ENCODE measurements at places on chromosomes 1 and 21.

GRCh38 chr1:8495928-8496401, 178.1 kb downstream of the SLC45A1 start:
- H3K27me3 ChIP-seq, result no peaks in the 10 kb centered on the region
- no peak for DNase-seq
- peaks cover 9% of the 10 kb centered on the region for H3K36me3 ChIP-seq
- no peak overlapping the region for H3K27ac ChIP-seq

- no peak overlapping the region for H3K27ac ChIP-seq
- no peaks in the 10 kb centered on the region for H3K27me3 ChIP-seq
- no peaks in the 10 kb centered on the region for H3K4me1 ChIP-seq
- H3K36me3 ChIP-seq, result no peaks in the 10 kb centered on the region
- no peak overlapping the region for H3K4me3 ChIP-seq
- no peak for DNase-seq
These were observed 131.5 kb upstream of the CTTNBP2NL start for GRCh38 chr1:112264553-112264952.

DNA sequence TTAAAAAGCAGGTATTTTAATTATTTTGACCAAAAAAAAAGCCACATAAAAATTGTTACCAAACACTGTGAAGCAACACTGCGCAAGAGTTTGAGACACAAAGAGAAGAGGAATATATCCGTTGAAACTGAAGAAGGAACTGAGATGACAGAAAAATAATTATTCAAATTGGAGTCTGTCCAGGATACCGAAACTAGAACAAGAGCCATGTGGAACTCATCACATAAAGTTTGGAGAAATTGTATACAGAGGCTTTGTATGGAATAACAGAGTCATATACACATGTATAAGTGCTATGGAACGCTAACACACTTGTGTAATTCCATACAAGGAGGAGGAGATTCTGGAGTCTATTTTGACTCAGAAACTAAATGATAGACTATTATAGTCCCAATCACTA, 675.1 kb upstream of the ADGRL2 start:
- no peak for DNase-seq
- no peak overlapping the region for H3K27ac ChIP-seq
- no peaks in the 10 kb centered on the region for H3K36me3 ChIP-seq
- H3K4me1 ChIP-seq, result no peaks in the 10 kb centered on the region

DNA sequence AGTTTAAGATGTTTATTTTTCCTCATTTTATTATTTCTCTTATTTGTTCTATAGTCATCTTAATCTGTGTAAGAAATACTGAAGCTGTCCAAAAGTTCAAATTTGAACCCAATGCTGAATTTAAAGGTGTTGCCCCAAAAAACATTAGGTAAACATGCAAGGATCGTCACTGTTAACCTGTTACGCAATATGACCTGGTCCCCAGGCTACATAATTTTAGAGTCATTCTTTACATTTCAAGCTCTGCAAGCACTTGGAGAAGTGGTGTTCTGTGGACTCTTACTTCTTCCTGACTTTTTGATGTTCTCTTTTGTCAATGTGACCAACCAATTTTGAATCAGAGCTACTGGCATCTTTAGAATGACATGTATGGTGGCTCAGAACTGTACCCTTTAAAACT, 106.0 kb downstream of the CLIC6 start:
- no peaks in the 10 kb centered on the region for H3K27me3 ChIP-seq
- no peak overlapping the region for H3K4me3 ChIP-seq
- DNase-seq, result no peak
- no peaks in the 10 kb centered on the region for H3K36me3 ChIP-seq
- H3K4me1 ChIP-seq, result no peaks in the 10 kb centered on the region
- no peak overlapping the region for H3K27ac ChIP-seq

GRCh38 chr1:29180497-29181412, 945 bp downstream of the SRSF4 start:
- no peaks in the 10 kb centered on the region for H3K27me3 ChIP-seq
- no peak for DNase-seq
- H3K36me3 ChIP-seq, result no peaks in the 10 kb centered on the region
- peaks cover 29% of the 10 kb centered on the region for H3K4me1 ChIP-seq
- H3K4me3 ChIP-seq, result peak overlapping the region; percentile 99
- peak overlapping the region; percentile 98 for H3K27ac ChIP-seq

DNA sequence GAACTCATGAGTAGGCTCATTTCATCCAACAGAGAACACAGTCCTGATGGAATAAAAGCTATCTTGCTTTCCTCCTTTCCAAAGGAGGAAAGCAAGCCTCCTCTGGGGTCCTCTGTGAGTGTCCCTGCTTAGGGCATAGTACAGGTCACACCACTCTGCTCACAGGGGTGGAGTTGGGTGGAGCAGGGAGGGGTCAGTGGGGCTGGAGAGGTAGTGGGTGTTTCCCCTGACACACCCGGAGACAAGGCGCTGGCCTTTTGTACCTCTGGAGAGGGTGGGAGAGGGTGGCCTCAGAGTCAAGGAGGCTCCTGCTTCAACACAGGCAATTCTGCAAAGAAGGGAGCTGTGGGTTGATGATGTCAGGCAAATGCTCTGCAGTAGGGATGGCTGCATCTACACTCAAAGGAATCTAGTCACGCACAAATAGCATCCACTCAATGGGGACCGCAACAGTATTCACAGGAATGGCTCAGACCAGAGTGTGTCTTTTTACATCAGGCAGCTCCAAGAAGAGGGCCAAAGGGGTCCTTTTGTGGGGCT, 58.6 kb upstream of the PLXNA2 start:
- H3K27ac ChIP-seq, result no peak overlapping the region
- no peak overlapping the region for H3K4me3 ChIP-seq
- no peak for DNase-seq
- H3K36me3 ChIP-seq, result no peaks in the 10 kb centered on the region
- no peaks in the 10 kb centered on the region for H3K4me1 ChIP-seq
- H3K27me3 ChIP-seq, result peaks cover 3% of the 10 kb centered on the region
